Activated naive CD8-positive, alpha-beta T cell treated with anti-CD3 and anti-CD28 coated beads for 36 hours (primary cell): ENCODE measurements at places on chromosomes 12 and 14.
A peak's percentile ranks its signal among the peaks of the same experiment; 100 is the strongest.

DNA sequence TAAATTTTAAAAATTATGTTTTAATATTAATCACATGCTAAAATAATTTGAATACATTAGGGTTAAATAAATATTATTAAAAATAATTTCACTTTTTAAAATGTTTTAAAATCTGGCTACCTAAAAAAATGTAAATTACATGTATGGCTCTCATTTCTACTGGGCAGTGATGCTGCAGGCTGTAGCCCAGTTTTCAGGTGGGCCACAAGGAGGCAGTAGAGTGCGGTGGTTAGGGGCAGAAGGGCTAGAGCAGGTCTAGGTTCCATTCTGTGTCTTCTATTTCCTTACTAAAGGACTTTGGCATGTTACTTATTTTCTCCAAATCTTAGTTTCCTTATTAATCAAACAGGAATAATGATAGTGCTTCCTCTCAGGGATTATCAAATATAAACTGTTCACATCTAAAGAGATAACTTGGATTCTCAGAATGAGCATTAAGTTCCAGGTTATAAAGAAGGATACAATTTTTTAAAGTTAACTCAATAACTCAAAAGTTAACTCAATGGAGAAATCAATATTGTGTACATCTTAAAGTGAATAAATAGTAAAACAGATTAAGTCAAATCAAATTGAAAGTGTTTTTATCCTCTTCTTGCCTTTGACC lies 54.9 kb upstream of the OVCH1 start:
- DNase-seq, result peak; percentile 53

DNA sequence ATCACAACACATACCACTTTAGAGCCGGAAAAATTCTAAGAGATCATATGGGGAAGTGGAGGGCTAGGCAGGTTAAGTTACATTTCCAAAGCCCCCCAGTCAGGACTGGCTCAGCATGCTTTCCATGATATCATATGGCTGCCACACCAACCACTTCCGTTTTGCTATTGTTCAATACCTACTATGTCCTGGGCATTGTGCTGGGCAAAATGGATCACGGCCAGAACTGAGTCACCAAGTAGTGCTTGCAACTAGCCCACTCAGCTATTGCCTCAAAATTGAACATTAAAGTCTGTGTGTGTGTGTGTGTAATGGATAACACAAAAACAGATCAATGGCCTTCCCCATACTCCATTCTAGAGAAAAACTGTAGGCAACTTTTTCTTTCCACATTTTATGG lies 22.7 kb downstream of the WIF1 start:
- no peak for DNase-seq

DNA sequence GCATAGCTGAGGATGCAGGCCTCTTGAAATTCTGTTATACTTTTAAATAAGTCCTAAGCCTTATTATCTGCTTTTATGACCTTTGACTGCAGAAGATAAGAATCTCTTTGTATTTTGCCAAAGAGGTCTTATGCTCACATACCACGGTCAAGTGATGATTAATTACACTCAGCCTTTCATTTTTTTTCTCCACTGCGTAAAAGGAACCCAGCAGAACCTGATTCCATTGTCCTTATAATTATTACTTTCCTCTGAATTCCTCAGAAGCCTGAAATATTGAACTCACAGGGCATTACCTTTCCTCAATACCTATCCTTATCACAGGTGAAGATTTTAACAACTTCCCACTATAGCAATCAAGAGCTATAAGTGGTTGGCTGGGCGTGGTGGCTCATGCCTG lies 498.7 kb upstream of the RPL10L start:
- DNase-seq, result no peak

DNA sequence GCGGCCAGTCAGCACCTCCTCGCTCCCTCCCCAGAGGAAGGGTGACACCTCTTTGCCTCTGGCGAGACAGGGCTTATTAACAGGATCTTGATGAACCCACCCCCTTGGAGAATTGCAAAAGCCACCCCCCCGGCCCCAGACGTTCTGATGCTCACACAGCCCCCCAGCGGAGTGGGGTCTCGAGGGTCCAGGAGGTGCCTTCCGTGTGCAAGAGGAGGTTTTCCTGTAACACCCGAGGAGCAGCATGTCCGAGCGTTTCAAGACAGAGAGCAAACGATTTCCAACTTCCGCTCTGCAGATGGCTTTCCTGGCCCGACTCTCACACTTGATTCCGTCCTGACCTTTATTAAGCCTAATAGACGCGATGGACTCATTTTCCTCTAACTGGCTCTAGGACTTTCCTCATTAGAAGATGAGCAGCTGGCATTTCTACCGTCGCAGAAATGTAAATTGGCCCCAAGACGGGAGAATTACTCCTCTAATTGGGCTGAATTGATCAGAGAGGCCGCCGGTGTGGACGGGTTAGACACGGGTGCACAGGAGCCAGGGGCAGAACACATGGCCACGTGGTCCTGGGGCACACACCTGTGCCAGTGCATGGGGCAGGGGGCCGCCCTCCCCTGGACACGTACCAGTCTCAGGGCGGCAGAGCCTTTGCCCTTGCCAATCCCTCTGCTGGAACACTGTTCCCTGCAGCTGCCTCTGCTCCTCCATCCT lies 84.4 kb downstream of the NOC4L start:
- DNase-seq, result no peak
